ENCODE measurements at places on chromosomes 11 and 22. TPM values are rescaled to one million over a fixed set of nuclear protein-coding genes. Genes with fewer than 3 reads are reported as not detected.

Gene SCGB1D4
- total RNA-seq: not detected

GRCh38 chr11:125998267-125998666, 52.4 kb downstream of the VSIG10L2 start:
- no peak for DNase-seq

- DNase-seq: no peak
These were observed 70.9 kb downstream of the ZBTB44 start for GRCh38 chr11:130243816-130244215.

GRCh38 chr11:10916665-10917064, 58.8 kb upstream of the ZBED5 start:
- no peak for DNase-seq

DNA sequence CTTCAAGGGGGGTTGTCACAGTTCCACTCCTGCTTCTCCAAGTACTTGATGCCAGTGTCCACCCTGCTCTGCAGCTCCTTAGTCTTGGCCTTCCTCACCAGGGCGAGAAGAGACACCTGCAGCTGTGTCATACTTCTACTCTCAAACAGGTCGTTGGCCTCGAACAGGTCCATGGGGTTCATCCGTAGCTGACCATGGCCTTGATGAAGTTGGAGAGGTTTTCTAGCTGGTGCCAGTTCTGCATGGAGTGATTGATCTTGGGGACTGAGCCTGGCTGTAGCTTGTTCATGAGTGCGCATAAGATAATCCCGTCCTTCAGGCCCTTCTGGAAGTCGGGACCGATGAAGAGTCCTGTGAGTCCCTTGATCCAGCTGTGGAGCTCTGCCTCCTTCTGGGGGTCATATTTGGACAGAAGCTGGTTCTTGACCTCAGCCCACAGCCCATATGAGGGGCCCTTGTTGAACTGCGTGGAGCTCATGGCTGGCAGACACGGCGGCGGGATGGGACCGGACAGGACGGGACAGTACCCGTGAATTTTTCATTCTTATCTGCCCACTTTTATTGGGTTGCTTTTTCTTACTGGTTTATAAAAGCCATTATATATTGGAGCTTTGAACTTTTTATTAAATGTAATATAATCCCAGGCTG, 33.4 kb upstream of the HORMAD2 start:
- DNase-seq: no peak

Gene YPEL1
- total RNA-seq: 6.7 TPM

DNA sequence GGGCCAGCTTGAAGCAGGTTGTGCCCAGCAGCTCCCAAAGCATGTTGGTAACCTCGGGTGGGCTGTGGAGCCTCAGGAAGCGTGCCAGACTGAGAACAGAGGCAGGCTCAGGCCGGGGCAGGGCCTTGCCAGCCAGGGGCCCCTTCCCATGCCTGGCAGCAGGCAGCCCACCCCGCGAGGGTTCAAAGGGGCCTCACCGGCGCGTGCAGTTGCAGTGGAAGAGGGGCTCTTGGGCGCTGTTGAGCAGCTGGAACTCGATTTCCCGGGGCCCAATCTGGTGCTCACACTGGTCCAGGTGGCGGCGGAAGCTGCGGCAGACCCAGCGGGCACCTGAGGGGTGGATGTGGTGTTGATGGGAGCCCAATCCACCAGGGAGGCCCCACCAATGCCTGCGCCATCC, 3.6 kb downstream of the PLA2G3 start:
- no peak for DNase-seq

GRCh38 chr11:124898263-124898680, 607 bp upstream of the ROBO4 start:
- no peak for DNase-seq

Gene RPS13
- total RNA-seq: 755 TPM

Gene CADM1
- 222 TPM for total RNA-seq

Data from upper lobe of right lung (tissue), 1 donor.